ENCODE measurements at places on chromosomes 6 and 20. TPM values are rescaled to one million over a fixed set of nuclear protein-coding genes. Genes with fewer than 3 reads are reported as not detected.

Gene ZSCAN23
- 6.0 TPM for total RNA-seq

Gene C6orf141
- total RNA-seq: not detected

Gene SLC24A3
- total RNA-seq: 0.11 TPM

Gene BTN2A1
- total RNA-seq: 27.0 TPM

Gene OR2J2
- total RNA-seq: not detected

Gene SLC22A2
- not detected for total RNA-seq
